Central memory CD4-positive, alpha-beta T cell (primary cell): ENCODE measurements at places on chromosomes 13 and 19.
A peak's percentile ranks its signal among the peaks of the same experiment; 100 is the strongest.

DNA sequence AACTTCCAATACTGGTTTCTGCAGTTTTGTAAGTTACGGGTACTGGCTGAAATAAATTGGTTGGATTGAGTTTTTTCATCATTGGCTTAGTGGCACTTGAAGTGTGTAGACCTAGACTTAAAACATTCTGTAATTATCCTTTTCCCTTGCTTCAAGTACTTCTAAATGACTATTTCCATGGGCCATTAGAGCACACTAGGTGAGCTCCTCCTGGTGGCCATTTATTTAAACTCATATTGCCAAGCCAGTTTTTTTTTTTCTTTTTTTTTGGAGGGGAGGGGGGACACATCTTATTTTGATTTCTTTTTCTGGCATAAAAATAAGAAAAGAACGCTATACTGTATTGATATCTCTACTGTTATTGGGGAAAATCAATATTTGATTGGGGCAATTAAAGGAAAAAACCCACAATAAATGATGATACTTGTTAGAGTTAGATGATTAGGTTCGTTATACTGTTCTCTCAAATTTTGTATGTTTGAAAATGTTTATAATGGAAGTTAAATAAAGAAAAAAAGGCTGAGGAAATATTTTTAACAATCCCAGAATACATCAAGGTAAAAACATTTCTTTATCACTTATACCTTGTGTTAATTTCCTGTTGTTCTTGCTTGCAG lies 82.9 kb downstream of the PDS5B start:
- peak; percentile 30 for DNase-seq

DNA sequence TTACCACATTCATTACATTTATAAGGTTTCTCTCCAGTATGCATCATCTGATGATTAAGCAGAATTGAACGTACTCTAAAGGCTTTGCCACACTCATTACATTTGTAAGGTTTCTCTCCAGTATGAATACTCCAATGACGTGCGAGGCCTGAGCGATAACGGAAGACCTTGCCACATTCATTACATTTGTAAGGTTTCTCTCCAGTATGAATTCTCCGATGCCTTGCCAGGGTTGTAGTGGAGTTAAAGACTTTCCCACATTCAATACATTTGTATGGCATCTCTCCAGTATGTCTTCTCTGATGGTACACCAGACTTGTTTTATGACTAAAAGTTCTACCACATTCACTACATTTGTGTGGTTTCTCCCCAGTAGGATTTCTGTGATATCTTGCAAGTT lies 16.8 kb upstream of the ZNF432 start:
- DNase-seq: no peak

- DNase-seq: no peak
Observed at GRCh38 chr13:43300865-43301264, 277.5 kb downstream of the DNAJC15 start.

DNA sequence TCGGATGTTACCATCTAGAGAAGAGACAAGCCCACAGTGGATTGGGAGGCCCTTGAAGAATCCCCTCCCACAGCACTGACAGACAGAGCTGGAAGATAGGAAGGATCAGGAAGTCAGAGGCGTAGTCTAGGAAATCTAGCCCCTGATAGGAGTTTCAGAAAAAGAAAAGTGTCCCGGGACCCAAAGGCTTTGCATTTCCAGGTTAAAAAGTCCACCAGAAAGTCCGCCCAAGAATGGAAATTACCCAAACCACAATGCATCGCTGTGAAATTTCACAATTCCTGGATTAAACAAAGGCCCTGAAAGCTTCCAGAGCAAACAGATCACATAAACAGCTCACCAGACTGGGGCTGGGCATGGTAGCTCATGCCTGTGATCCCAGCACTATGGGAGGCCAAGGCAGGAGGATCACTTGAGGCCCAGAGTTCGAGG lies 146.9 kb downstream of the KDM4B start:
- DNase-seq: no peak

- no peak for DNase-seq
Observed at GRCh38 chr19:49415102-49415809, 8.0 kb downstream of the PTH2 start.

DNA sequence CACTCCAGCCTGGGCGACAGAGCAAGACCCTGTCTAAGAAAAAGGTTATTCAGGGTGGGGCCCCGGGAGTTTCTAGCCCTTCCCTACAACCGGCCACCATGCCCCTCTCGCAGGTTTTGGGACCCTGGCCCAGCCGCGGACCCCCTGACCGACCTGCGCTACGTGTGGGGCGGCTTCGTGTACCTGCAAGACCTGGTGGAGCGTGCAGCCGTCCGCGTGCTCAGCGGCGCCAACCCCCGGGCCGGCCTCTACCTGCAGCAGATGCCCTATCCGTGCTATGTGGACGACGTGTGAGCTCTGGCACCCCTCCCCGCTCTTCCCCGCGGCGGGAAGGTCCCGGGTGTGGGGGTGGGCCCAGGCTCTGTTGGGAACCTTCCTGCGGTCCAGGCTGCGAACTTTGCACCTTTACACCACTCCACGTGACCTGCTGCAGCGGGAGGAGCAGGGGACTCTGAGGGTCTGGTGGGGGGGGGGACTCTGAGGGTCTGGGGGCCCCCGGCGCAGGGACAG lies 6.3 kb downstream of the ABCA7 start:
- DNase-seq: no peak
